ENCODE measurements at places on chromosomes 7 and 10.

- DNase-seq: no peak
Observed at GRCh38 chr7:105841866-105842265, 34.5 kb downstream of the ATXN7L1 start.

DNA sequence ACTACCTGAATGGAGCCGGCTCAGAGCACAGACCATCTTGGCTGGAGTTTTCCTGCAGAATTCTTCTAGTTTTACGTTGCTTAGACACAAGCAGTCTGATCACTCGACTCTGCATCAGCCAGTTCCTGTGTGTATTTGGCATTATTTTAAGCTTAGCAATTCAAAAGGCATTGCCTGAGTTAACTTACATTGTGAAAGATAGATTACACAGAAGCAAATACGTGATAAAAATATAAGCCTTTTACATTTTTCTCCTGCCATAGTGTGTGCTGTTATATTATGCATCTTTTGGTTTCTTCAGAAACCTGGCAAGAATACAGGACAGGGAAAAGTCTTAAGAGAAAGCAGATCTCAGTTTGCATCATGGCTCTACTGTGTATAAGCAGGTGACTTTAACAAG, 98.1 kb downstream of the LRRC4 start:
- no peak for DNase-seq

DNA sequence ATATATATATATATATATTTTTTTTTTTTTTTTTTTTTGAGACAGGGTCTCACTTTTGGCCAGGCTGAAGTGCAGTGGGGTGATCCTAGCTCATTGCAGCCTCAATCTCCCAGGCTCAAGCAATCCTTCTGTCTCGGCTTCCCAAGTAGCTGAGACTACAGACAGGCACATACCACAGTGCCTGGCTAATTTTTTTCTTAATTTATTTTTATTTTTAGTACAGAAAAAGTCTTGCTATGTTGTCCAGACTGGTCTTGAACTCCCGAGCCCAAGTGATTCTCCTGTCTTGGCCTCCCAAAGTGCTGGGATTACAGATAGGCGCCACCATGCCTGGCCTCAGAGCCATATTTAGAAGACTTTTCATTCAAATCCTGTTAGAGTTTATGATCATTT, 79.6 kb downstream of the PRTFDC1 start:
- DNase-seq: no peak

- DNase-seq: no peak
Observed at GRCh38 chr10:26544932-26545331, 106.8 kb downstream of the APBB1IP start.

GRCh38 chr7:78499283-78499682, 700.7 kb downstream of the PHTF2 start:
- DNase-seq: no peak

- DNase-seq: no peak
Observed at GRCh38 chr7:106756884-106757283, 95.9 kb upstream of the CCDC71L start.

DNA sequence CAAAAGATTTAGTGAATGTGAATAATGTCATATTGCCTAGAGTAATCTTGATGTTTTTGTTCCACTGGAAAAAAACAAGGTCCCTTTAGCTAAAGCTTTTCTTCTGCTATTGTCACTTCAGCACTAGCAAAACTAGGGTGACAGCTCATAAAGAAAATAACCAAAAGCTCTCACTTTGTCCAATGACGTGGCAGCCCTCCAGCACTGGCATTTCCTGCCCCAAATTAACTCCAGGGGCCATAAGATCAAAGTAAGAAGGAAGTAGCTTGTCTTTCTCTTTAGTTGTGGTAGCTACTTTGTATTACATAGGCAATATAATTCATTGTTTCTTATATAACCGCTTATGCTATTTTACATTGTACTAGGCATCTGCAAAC, 47.3 kb downstream of the LRRN3 start:
- DNase-seq: peak; percentile 53

DNA sequence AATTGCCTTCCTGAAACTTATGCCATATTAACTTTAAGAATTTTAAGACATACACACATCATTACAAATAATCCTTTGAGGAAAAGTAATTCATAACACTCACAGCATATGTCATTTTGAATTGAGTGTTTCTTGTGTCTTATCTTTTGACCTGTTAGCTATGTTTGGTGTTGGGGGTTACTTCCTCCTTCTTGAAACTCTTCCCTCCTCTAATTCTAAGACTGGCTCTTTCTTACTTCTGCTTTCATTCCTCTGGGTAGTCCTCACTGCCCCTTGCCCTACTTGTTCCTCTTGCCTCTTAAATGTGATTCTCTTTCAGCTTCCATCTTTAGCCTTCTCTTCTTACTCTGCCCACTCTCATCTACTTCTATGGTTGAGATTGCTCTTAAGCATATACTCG, 28.3 kb upstream of the PIP4K2A start:
- peak; percentile 17 for DNase-seq

DNA sequence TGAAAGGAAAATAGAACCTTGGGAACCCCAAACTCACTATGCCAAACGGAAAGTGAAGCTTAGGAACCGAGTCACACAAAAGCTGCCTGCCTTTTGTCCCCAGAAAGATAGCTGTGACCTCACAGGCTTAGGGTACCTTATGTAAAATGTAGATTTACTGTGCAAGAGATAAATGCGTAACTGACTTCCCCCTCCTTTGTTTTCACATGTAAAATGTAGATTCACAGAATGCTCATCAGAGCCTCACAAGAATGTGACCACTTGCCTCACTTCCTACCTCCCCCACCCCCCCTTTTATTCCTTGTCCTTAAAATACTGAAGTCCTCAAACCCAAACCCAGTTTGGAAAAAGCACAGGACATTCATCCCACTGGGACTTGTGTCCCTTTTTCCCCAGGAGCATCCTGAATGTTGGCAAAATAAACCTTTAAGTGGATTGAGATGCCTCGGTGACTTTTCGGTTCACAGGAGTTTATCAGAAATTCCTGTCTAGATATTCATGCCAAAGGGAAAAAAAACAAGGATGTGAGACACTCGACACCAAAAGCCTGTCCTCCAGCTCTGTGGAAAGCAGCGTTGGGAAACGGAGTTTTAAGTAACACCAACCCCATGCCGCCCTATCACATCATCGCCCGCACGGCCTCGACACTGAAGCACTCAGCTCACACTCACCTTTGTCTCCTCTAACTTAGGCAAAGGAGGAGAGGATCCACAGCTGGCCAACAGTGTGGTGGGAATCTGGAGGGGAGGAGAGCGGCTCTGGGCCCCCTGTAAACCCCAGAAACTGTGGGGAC, 45.9 kb downstream of the SVIL start:
- DNase-seq: no peak

DNA sequence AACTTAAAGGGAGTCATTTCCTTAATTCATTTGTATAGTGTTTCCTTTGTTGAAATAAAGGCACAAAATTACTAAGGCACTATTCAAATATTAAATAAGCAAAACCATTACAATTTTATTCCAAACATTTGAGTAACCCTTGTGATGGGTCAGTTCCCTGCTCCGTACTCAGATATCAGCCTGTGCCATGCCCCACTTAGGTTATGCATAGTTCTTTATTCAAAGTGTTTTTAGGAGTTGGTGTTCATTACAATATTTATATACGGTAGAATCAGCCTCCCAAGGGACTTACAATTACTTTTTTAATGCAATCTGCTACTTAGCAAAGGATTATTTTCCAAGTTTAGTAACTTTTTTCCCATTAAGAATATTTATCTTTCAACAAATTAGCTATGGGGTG, 119.3 kb upstream of the SEMA3D start:
- no peak for DNase-seq

GRCh38 chr10:97416565-97416964, 9.4 kb upstream of the PGAM1 start:
- DNase-seq: no peak

DNA sequence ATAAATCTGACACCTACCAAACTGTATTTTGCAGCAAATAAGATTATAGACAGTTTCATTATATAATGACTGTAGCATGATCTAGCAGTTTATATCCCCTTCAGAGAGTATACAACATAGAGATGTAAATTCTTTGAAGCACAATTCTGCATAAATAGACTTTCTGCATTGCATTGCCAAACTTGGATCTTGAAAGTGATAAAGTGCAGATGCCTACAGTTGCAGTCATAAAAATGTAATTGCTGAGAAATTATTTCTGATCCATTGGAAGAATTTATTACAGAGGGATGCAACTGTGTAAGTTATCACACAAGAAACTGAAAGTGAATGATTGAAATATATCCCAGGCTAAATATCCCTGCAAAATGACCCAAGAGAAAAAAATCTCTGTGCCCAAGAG, 65.1 kb downstream of the CTNNA3 start:
- no peak for DNase-seq

DNA sequence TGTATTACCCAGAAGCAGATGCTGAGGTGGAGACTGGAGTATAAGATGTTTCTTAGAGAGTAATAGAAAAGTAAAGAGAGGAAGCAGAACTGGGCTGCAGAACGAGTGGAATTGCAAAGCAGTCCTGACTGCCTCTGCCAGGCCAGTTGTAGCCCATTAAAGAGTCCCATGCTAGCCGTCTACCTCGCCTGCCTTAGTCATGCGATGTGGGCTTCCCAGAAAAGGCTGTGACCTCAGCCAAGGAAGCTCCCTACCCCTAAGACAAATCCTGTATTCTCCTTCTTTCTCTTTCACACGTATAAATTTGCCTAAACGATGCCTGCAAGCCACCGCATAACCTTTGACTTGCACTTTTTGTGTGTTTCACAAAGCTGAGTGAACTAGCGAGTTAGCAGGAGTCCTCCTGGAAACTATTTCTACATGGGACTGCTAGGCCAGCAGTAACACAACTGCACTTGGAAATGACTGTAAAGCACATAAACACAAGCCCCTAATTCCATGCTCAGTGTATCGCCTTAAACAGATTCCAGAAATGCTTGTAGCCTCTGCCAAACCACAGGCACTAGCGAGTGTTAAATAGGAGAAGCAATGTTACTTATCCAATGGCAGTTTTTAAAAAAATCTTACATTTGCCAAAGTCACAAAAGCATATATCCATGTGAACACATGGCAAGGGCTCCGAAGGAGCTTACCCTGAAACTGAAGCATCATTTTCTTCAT, 47.4 kb upstream of the GNAI1 start:
- no peak for DNase-seq

- DNase-seq: no peak
Observed at GRCh38 chr10:69988094-69988493, 64.6 kb upstream of the MACROH2A2 start.

Data from stimulated activated naive B cell treated with anti-CD40 and anti-IgM and Interleukin-4, amounts not matched to agents 10 μg/mL and 1 μg/mL and 100 μg/mL, for 72 hours (primary cell).